Right renal cortex interstitium (tissue), 3 donors: ENCODE measurements at places on chromosomes 3 and 15.

- no peak for DNase-seq
Observed at GRCh38 chr15:94470492-94470891, 239.1 kb downstream of the MCTP2 start.

GRCh38 chr15:67777773-67778172, 47.5 kb upstream of the SKOR1 start:
- DNase-seq: no peak

- DNase-seq: no peak
Observed at GRCh38 chr15:77483425-77484140, 62.9 kb downstream of the HMG20A start.

- DNase-seq: no peak
Observed at GRCh38 chr3:153150991-153151390, 11.0 kb upstream of the RAP2B start.

DNA sequence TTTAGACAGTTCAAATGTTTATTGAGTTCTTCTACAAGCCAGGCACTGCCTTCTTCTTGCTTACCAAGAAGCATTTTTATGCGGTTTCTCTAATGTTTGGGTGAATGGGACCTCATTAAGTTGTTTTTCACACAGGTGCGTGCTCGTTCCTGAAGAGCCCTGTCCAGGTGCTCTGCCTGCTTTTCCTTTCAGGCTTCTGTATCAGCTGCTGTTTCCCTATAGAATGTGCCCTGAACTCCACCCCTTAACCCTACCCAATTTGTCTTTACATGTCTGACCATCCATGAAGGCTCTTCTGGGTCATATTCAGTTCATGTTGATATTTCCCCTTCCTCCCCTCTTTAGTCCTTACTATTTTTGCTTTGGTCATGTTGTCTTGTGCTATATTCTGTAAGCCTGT, 22.4 kb upstream of the GOLGA6L10 start:
- no peak for DNase-seq

GRCh38 chr3:150960708-150961684, 11.5 kb downstream of the CLRN1 start:
- DNase-seq: no peak

GRCh38 chr15:42031198-42031915, 10.5 kb upstream of the PLA2G4E start:
- no peak for DNase-seq

DNA sequence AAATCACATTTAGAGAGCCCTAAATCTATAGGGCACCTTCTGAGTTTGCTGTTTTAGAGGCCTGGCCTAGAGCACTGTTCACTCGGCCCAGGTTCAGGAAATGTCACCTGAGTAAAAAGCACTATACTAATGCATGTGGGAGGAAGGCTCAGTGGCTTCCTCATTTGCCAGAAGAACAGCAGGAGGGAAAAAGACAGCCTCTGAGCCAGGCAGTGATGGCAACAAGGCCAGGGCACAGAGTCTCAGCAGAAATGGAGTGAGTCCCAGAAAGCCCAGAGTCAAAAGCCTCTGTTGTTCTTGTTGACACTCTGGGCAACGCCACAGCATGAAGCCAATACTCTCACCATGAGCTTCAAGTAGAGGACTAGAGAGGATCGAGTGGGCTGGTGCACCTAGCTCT, 25.9 kb downstream of the LTF start:
- no peak for DNase-seq

DNA sequence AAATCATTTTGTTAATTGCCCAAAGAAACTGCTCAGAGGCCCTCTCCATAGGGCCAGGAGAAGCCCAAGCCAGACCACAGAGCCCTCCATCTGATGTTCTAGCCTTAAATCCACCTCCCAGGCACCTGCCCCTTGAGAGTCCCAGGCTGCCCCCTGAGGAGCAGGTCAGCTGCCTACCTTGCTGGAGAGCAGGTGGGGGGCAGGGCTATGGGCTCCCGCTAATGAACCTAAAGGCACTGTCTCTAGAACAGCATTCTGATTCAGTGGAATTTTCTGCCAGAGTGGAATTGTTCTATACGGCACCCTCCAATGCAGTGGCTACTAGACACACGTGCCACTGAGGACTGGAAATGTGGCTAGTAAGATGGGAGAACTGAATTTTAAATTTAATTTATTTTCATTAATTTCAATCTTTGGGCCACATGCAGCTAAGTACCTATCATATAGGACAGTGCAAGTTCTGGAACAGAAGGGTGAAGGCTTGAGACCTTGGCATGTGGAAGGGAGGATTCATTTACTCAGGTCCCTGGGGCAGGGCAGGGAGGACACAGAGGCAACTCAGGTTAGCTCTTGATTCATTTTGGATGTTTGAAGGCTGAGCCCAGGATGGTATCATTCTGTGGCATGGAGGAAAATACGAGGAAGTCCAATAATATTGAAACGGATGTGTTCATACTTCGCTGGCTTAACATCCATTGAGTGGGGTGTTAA, 11.4 kb downstream of the AMOTL2 start:
- no peak for DNase-seq

DNA sequence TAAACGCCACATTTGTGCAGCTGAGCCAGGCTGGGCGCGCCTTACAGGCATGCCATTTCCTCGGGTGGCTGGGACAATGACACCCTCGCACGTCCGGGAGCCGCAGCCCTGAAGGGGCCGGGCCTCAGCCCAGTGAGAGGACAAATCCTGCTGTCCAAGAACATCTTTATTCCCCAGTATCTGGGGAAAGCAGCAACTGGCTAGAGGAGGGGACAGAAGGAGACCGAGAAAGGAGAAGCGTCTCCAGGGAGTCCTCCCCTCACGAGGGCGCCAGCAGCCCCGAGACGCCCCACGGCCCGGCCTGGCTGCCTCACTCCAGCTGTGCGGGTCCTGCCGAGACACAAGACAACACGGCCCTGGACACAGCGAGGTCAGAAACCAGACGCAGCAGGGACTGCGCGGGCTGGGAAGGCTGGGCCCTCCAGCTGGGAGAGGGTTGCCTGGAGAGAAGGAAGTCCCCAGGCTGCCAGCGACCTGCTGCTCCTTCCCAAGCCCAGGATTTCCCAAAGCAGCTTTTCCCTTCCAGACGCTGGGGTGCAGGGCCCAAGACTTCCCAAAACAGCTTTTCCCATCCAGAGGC, 130.2 kb downstream of the CHSY1 start:
- no peak for DNase-seq

- no peak for DNase-seq
Observed at GRCh38 chr15:63497642-63498467, 6.5 kb upstream of the USP3 start.

- DNase-seq: no peak
Observed at GRCh38 chr3:105984837-105985236, 116.0 kb upstream of the CBLB start.

- DNase-seq: no peak
Observed at GRCh38 chr15:74333662-74334061, 33.8 kb downstream of the CYP11A1 start.

DNA sequence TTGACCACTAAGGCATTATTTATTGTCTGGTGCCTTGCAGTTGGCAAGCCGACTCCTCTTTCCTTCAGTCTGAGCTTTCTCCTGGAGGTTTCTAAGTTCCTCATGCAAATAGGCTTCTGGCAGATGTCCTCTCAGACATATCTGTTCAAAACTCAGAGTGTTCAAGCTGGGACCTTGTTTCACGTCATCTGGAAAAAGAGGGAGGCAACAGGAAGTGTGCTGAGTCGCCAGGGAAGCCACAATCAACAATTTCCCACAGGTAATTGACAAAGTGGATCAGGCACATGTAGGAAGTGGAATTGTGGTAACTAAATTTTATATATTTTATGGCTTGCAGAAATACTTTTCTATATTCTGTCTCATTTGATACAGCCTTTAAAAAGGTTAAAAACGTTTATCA, 14.6 kb downstream of the SCG5 start:
- no peak for DNase-seq

DNA sequence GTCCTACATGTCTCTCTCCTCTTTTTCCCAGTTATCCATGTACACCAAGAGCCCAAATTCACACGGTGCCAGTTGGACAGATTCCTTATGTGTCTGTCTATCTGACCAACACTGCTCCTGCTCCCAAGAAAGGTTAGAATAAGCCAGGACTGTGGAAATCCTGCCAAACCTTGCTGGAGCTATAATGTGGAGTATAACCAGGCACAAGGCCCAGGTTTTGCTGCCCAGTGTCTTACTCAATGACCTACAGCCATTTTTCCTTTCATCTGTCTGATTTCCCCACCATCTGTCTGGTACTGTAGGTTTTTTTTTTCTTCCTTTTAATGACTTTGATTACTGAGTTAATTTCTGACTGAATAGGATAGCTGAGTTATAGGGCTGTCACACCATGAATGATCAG, 26.5 kb upstream of the MINDY4B start:
- no peak for DNase-seq

- DNase-seq: no peak
Observed at GRCh38 chr3:11542551-11542950, 101.2 kb downstream of the VGLL4 start.

- DNase-seq: no peak
Observed at GRCh38 chr15:50594311-50594710, 47.8 kb upstream of the USP50 start.

- no peak for DNase-seq
Observed at GRCh38 chr15:60899322-60899966, 329.7 kb downstream of the RORA start.

- no peak for DNase-seq
Observed at GRCh38 chr3:5045961-5046360, 66.7 kb downstream of the BHLHE40 start.

- no peak for DNase-seq
Observed at GRCh38 chr3:24288496-24289236, 206.0 kb downstream of the THRB start.

DNA sequence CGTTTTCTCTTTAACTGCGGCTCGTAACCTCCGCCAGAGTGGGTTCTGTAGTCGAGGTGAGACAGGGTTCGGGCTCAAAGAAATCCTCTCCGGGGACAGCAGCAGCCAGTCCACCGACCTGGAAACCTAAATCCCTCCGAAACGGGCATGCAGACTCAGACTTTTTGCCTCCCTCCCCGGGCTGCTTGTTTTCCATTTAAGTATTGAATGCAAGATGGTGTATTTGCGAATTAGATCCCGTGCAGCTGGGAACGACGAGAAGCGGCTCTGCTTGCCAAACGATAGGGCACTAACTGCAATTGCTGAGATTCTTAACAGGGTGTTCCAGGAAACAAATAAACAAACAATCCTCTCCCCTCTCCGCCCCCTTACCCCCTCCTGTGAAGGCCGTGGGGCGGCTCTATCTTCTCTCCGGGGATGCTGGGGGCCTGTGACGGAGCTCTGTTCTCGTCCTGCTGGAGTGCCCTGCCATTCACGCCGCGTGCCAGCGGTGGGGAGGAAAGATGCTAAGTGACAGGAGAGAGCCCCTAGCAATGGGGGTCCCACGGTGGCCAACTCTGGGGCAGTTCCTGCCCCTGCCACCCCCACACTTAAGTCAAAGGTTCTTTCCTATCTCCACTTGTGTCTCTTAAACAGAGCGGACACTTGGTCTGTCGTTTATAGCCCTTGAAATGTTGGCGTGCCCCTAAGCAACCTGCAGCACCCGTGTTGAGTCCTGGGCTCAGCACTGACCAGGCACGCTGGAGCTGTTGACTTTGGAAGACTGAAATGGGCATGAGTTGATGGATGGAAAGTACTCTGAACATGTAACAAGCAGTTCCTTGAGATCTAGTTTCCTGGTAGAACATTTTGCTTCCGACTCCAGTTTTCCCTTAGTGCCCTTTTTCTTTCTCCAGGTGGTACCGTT, 1.3 kb upstream of the ETV5 start:
- DNase-seq: no peak

- no peak for DNase-seq
Observed at GRCh38 chr15:69661446-69661845, 208.8 kb downstream of the RPLP1 start.
